Occipital lobe (tissue), 3 donors: ENCODE measurements at places on chromosomes 5 and 9.

GRCh38 chr5:126471875-126472537 lies 48.8 kb downstream of the GRAMD2B start:
- DNase-seq, result no peak

GRCh38 chr5:119275146-119275545 lies 80.7 kb upstream of the TNFAIP8 start:
- no peak for DNase-seq

- DNase-seq, result no peak
Measured at GRCh38 chr9:116055536-116055935, 98.1 kb upstream of the PAPPA start.

DNA sequence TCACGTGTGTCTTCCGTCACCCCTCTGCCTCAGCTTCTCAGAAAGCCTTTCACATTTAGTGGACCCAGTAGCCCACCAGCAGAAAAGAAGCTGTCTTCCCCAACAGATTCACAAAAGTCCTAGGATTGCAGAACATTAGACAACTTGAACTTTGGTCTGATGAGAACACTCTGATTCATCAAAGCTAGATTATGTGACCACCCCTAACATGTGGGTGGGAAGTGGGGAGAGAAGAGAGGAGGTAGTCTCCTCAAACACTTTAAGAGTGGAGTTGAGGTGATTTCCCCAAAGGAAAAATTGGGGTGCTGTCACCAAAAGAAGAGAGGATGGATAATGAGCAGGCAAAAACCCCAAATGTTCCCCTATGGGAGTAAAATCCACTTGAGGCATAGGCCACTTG lies 41.4 kb upstream of the SMIM23 start:
- DNase-seq, result no peak

DNA sequence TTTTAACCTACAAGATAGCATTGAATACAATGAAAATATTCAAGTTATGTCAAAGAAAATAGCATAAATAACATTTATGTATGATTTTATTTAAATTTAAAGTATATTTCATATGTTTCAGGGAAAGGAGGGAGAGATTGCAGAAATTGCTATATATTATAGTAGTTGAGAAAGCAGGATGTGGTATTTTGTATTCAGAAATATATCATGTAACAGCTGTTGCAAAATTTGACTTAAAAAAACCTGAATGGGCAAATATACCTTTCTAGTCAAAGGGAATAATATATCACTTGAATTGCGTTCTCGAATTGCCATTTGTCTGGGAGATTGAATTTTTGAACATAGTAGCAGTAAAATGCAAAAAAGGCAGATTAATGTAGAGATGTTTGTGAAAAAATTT lies 80.6 kb downstream of the PAM start:
- no peak for DNase-seq

- no peak for DNase-seq
Measured at GRCh38 chr5:64074533-64074932, 91.1 kb upstream of the RNF180 start.

GRCh38 chr5:150544611-150545219 lies 36.8 kb downstream of the NDST1 start:
- no peak for DNase-seq

DNA sequence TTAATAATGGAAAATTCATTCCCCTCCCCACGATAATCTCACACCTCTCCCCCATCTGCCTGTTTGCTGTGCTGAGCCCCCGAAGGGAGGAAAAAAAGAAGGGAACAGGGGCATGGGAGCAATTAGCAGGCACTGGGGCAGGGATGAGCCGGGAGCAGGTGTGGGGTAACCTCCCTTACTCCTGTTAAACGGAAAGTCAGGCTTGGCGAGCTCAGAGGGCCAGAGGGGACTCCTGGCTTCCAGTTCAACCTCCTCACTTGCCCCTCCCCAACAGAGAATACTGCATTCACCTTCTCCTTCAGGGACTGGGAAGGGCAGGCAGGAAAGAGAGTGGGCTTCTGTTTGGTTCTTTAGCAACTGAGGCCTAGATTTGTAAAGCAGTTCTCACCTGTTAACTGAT lies 1.6 kb downstream of the AFAP1L1 start:
- no peak for DNase-seq

DNA sequence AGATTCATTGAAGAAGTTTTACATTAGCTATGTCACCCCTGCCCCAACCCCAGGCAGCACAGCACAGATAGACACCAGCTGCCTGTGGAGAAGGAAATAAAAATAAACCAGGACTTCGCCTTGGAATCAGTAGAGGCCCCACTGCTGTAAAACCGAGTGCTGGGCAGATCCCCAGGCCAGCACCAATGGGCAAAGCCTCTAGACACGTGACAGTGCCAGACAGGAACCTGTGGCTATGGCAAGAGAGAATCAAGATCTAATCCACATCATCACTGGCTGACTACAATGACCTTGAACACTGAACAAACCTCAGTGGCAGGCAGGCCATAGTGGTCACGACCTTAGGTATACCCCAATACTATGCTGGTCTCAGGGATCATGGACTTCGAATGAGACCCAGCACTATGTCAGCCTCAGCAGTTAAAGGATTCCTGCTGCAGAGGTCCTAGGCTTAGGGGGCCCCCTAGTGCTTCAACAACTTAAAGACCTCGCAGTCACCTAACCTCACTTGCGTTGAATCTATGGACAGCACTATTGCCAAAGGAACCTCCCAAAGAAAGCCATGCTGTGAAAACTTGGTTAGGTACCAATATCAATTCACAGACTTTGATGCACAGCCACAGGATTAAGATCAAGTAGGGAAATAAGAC lies 2118.6 kb upstream of the C9orf72 start:
- no peak for DNase-seq
